ENCODE measurements at places on chromosomes 1 and 21. TPM values are rescaled to one million over a fixed set of nuclear protein-coding genes. Genes with fewer than 3 reads are reported as not detected.

PLD5 gene
- total RNA-seq, result not detected

DNA sequence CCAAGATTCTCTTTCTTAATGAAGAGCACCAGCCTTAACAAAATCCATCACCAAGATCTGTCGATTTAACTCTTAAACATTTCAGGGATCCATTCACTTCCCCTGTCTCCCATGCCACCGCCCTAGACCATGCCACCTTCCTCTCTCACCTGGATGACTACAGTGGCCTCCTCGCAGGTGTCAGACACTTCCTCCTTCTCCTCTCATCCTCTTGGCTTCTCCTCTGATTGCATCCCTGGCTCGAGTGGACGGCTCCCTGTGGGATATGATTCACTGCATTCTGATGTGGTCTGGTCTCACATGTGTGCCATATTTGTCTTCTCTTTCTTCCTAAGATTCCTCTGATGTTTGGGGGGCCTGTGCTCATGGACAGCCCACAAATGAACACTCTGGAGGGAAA is 66.4 kb upstream of the KLHDC7A start:
- no peaks in the 10 kb centered on the region for H3K36me3 ChIP-seq
- no peak overlapping the region for H3K27ac ChIP-seq
- H3K4me1 ChIP-seq, result no peaks in the 10 kb centered on the region
- no peak for DNase-seq
- H3K4me3 ChIP-seq, result no peak overlapping the region
- peaks cover 13% of the 10 kb centered on the region for H3K27me3 ChIP-seq

DNA sequence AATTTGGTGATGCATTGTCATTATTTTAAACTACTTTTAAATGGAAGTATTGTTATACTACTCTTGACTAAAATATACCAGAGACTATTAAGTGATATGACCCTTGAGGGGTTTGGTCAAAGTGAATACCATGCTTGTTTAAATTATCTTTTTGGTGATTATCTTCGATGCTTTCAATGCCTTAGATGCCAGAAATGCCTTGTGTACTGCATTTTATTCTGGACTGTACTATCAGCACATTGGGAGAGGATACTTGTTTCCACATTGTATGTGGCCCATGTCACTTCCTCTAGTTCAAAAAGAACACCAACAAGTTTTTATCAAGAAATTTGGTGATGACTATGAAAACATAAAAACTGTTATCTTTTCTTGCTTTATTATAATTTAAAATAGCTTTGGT is 16.3 kb downstream of the MAP3K7CL start:
- DNase-seq, result no peak
- H3K4me3 ChIP-seq, result no peak overlapping the region
- H3K27me3 ChIP-seq, result no peaks in the 10 kb centered on the region
- H3K36me3 ChIP-seq, result no peaks in the 10 kb centered on the region
- H3K4me1 ChIP-seq, result peaks cover 11% of the 10 kb centered on the region
- H3K27ac ChIP-seq, result no peak overlapping the region

DNA sequence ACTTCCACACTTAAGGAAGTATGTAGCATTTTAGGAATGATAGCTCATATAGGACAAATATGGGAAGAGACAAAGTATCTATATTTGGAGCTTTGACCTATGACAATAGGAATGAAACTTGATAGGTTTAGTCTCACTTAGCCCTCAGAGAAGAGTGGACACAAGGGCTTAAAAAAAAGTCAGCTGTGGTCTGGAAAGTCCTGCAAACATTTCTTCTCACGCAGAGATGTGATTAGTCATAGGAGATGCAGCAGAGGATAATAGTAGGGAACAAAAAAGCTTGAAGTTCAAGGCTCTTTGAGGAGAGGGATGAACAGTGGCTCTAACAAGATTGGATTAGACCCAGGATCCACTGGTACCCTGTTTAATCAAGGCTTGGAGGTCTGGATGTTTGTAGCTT is 14.8 kb upstream of the RNF220 start:
- DNase-seq, result no peak
- H3K27me3 ChIP-seq, result peaks cover 15% of the 10 kb centered on the region
- H3K4me3 ChIP-seq, result no peak overlapping the region
- H3K27ac ChIP-seq, result no peak overlapping the region
- H3K4me1 ChIP-seq, result no peaks in the 10 kb centered on the region

GRCh38 chr1:205961991-205962820 is 18.9 kb upstream of the SLC26A9 start:
- H3K4me1 ChIP-seq, result peaks cover 9% of the 10 kb centered on the region
- H3K4me3 ChIP-seq, result no peak overlapping the region
- no peak for DNase-seq
- no peak overlapping the region for H3K27ac ChIP-seq
- no peaks in the 10 kb centered on the region for H3K36me3 ChIP-seq

DNA sequence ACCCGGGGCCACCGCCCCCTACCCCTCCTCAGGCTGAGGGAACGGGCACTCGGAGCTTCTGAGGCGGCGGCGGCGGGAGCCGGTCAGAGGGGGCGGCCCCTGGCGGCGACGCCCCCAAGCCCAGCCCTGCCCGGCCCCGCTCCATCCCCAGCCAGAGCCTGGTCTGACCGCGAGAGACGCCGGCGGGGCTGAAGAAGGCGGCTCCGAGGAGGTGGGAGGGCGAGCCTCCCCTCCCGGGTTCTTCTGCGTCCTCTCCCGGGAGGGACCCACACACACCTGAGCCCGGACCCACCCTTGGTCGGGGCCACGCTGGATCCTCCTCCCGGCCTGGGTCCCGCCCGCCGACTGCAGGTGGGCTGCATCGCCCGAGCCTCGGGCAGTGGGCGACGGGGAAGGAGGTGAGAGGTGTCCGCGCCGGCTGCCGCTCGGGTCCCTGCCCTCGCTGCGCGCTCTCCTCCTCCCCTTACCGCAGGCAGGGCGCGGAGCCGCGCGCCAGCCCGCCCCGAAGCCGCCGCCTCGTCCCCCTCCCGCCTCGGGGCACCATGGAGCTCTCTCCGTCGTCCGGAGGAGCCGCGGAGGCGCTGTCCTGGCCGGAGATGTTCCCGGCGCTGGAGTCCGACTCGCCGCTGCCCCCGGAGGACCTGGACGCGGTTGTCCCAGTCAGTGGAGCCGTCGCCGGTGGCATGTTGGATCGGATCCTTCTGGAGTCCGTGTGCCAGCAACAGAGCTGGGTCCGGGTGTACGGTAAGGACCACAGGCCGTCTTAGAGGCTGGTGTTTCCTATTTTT is at the start of gene RASAL2:
RASAL2 (plus strand) TSS at position 154 of the 788 bp plus-strand sequence; CDS start at position 543, 389 bp downstream.
- no peak within 1 kb of the TSS for H3K27ac ChIP-seq
- peak within 1 kb of the TSS; percentile 60 for H3K4me3 ChIP-seq
- peaks cover 60% of the 10 kb centered on the region for H3K27me3 ChIP-seq
- H3K4me1 ChIP-seq, result peaks cover 10% of the 10 kb centered on the region
- peak; percentile 16 for DNase-seq
- peaks cover 4% of the 10 kb centered on the region for H3K36me3 ChIP-seq

GRCh38 chr1:200029035-200029821 is 1.7 kb downstream of the NR5A2 start:
- peak; percentile 44 for DNase-seq
- H3K4me1 ChIP-seq, result peaks cover 10% of the 10 kb centered on the region
- peaks cover 43% of the 10 kb centered on the region for H3K27me3 ChIP-seq
- no peaks in the 10 kb centered on the region for H3K36me3 ChIP-seq

GRCh38 chr1:243850202-243850451 is at the start of gene AKT3:
TSS of gene AKT3 (minus strand) at chr1:243850243. CDS start at chr1:243843170, 7,073 bp downstream.
- peak within 1 kb of the TSS; percentile 92 for H3K27ac ChIP-seq
- DNase-seq, result no peak
- H3K27me3 ChIP-seq, result peaks cover 2% of the 10 kb centered on the region
- H3K4me1 ChIP-seq, result peaks cover 34% of the 10 kb centered on the region
- H3K4me3 ChIP-seq, result peak within 1 kb of the TSS; percentile 88
- no peaks in the 10 kb centered on the region for H3K36me3 ChIP-seq

ETV3L gene
- not detected for total RNA-seq

GRCh38 chr1:11990303-11991032 is 10.2 kb downstream of the MFN2 start:
- H3K4me3 ChIP-seq, result no peak overlapping the region
- H3K27ac ChIP-seq, result peak overlapping the region; percentile 26
- H3K4me1 ChIP-seq, result peaks cover 8% of the 10 kb centered on the region
- peaks cover 42% of the 10 kb centered on the region for H3K36me3 ChIP-seq
- H3K27me3 ChIP-seq, result no peaks in the 10 kb centered on the region

MX2 gene
- 30.7 TPM for total RNA-seq

DNA sequence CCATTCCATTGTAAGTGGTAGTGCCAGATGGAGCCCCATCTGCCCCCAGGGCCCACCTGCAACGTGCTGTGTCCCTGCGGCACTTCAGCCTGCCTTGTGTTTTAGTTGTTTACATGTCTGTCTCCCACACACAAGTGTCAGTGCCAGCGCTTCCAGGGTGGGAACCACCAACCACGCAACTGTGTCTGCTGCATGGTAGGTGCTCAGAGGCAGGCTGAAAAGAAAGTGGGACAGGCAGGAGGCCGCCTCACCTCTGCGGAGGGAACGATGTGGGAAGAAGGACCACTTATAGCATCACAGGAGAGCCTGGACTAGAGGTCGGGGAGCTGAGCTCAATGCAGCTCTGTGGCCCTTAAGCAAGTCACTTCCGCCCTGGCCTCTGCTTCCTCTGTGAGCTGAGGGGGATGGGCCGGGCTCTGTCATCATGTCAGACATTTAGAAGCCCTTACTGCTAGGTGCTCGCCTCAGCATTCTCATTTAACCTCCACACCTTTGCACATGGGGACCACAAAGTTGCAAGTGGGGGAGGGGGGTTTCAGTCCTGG is 17.9 kb downstream of the SLC9A1 start:
- H3K36me3 ChIP-seq, result peaks cover 3% of the 10 kb centered on the region
- H3K27me3 ChIP-seq, result no peaks in the 10 kb centered on the region
- peaks cover 58% of the 10 kb centered on the region for H3K4me1 ChIP-seq
- peak overlapping the region; percentile 73 for H3K4me3 ChIP-seq
- peak; percentile 94 for DNase-seq
- H3K27ac ChIP-seq, result peak overlapping the region; percentile 96

DNA sequence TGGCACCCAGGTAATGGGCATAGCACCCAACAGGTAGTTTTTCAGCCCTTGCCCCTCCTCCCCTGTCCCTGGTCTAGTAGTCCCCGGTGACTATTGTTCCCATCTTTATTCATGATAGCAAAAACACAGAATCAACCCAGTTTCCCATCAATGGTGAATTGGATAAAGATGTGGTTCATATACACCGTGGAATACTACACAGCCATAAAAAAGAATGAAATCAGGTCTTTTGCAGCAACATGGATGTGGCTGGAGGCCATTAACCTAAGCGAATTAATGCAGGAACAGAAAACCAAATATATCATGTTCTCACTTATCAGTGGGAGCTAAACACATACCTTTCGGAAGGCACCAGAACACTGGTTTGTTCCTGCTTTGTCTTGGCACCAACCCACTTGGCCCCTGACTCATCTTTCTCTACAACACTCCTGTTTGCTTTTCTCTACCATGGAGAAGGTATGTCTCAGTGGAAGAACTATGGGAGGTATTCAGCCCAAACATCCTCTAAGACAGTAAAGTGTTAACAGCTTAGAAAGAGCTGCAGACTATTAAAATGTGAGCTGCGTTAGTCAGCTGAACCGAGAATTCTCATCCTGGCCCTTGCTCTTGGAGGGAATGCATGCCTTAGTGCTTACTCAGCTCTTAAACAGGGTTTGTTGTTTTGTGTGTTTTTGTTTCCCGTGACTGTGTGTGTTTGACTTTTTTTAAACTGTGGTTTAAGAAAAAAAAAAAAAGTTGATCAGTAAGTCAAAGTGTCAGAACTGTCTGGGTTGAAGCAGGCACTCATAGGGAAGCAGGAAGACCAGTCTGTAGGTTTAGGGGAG is 203.0 kb downstream of the TOMM20 start:
- DNase-seq, result no peak

DNA sequence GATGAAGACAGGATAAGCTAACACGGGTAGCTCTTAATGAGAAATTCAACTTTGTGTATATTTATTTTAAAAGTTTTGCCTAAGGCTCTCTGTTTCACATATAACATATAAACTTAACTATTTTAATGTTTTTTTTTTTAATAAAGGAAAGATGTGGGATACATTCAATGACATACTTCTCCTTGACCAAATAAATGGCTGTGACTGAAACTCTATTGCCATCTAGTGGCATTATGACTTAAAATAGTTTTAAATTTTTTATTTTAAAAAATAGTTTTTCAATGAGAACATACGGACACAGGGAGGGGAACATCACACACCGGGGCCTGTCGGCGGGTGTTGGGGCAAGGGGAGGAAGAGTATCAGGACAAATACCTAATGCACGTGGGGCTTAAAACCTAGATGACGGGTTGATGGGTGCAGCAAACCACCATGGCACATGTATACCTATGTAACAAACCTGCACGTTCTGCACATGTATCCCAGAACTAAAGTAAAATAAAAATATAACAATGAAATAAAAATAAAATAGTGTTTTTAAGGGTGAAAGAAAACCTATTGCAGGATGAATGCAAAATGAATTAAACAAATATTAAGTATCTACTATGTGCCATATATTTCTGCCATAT is 83.4 kb downstream of the LYST start:
- no peak for DNase-seq
- H3K4me3 ChIP-seq, result no peak overlapping the region
- H3K4me1 ChIP-seq, result no peaks in the 10 kb centered on the region
- peaks cover 20% of the 10 kb centered on the region for H3K36me3 ChIP-seq
- no peak overlapping the region for H3K27ac ChIP-seq

GRCh38 chr1:27341525-27342252 is at the start of gene SYTL1:
TSS of gene SYTL1 (plus strand) at chr1:27342022. CDS start at chr1:27345335, 3,313 bp downstream.
- DNase-seq, result peak; percentile 83
- peaks cover 51% of the 10 kb centered on the region for H3K4me1 ChIP-seq
- H3K27ac ChIP-seq, result peak within 1 kb of the TSS; percentile 86

DNA sequence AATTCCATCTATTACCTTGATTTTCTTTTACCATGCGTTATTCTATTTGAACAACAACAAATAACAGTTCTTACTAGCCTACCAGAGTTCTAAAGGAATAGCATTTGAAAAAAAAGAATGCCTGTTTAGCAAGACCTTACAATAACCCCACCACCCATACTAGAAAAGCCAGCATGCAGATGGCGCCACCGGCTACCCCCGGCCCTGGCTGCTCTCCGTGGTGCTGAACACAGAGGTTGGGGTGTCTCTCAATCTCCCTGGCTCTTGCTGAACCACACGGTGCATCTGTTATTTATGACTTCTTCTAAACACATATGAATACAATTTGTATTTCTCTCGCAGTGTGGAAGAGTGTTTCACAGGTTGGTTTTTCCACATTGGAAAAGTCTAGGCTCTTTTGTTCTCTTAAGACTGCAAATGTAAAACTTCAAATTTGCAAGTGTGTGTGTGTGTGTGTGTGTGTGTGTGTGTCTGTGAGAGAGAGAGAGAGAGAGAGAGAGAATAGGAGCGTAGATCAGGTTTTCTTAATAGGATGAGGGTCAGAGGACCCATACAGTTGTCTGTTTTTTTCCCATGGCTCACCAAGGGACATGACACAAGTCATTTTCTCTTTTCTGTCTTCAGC is 13.6 kb downstream of the GRIK3 start:
- DNase-seq, result peak; percentile 51
- no peak overlapping the region for H3K27ac ChIP-seq
- no peak overlapping the region for H3K4me3 ChIP-seq
- no peaks in the 10 kb centered on the region for H3K36me3 ChIP-seq
- H3K4me1 ChIP-seq, result no peaks in the 10 kb centered on the region
- peaks cover 16% of the 10 kb centered on the region for H3K27me3 ChIP-seq

DNA sequence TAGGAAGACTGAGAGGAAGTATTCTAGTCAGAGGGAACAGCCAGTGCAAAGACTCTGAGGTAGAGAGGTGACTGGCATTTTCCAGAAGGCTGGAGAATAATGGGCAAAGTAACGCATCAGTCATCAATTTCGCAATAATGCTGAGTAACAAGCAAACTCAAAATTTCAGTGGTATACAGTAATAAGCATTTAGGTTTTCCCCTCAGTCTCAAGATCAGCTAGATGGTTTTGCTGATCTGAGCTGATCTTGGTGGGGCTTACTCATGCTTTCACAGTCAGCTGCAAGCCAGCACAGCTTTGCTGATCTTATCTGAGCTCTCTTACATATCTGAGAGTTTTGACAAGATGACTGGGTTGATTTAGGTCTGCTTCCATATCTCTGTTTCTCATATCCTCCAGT is 108.7 kb downstream of the TSEN15 start:
- H3K27ac ChIP-seq, result no peak overlapping the region
- no peak overlapping the region for H3K4me3 ChIP-seq
- peak; percentile 71 for DNase-seq
- H3K36me3 ChIP-seq, result no peaks in the 10 kb centered on the region
- H3K4me1 ChIP-seq, result peaks cover 3% of the 10 kb centered on the region

All from activated CD4-positive, alpha-beta T cell treated with anti-CD3 and anti-CD28 coated beads for 36 hours (primary cell).